ENCODE measurements at places on chromosomes 6 and 20. TPM values are rescaled to one million over a fixed set of nuclear protein-coding genes. Genes with fewer than 3 reads are reported as not detected.

GRCh38 chr6:36542041-36542440 lies 5.2 kb downstream of the STK38 start:
- DNase-seq: no peak

DNA sequence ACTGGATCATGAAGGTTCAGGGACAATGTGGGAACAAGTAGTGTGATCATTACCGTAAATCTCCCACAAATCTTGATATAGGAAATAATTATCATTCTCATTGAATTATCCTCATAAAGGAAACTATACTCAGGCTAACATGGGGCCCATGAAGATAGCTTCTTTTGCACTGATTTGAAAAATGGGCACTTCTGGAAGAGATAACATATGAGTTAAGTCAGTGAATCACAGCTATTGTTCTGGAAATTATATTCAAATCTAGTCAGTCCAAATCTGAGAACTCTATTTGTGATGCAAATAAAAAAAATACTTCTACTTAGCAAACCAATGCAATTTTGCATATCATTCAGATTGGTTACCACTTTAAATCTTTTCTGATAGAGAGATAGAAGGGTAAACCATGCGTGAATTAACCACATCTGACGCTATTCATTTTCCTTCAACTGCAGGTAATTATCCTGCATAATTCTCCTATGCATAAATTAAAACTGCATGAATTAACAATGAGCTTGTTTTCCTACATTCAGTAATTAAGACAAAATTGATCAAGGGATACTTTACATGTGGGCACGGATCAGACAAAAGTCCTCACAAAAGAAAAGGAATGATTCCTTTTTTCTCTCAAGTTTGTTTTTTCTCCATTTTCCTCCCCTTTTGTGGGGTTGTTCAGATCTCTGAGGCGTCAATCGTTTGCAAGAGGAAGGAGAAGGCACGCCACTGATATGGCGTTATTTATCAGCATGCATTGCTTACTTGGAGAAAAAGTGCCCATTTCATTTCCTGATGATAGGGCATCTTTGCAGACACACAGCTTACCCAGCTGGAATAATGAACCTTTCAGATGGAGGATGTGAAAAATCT lies 36.4 kb downstream of the RIPOR2 start:
- no peak for DNase-seq

The LHFPL5 gene
- not detected for total RNA-seq

The HUS1B gene
- total RNA-seq: 1.8 TPM

The ETV7 gene
- total RNA-seq: 4.6 TPM

The GNAS-AS1 gene
- total RNA-seq: 2.0 TPM

DNA sequence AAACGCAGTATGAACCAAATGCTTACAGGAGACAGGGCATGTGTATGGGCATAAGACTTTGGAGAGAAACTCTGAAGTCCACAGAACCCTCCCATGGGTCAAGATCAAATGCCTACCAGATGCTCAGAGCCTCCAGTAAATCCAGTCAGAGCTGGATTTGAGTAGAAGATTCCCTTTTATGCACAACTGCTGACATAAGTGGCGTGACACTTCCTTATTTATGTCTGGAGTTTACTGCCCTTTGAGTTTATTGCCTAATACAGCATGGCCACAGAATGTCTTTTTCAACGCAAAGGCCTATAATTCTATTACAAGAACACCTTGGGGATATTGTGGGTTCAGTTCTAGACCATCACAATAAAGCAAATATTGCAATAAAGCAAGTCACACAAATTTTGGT lies 220.0 kb upstream of the FOXQ1 start:
- no peak for DNase-seq

GRCh38 chr6:5384276-5384675 lies 123.0 kb downstream of the FARS2 start:
- no peak for DNase-seq

- DNase-seq: no peak
Observed at GRCh38 chr6:34511214-34511914, 44.8 kb downstream of the SPDEF start.

The BCAS4 gene
- 29.3 TPM for total RNA-seq

DNA sequence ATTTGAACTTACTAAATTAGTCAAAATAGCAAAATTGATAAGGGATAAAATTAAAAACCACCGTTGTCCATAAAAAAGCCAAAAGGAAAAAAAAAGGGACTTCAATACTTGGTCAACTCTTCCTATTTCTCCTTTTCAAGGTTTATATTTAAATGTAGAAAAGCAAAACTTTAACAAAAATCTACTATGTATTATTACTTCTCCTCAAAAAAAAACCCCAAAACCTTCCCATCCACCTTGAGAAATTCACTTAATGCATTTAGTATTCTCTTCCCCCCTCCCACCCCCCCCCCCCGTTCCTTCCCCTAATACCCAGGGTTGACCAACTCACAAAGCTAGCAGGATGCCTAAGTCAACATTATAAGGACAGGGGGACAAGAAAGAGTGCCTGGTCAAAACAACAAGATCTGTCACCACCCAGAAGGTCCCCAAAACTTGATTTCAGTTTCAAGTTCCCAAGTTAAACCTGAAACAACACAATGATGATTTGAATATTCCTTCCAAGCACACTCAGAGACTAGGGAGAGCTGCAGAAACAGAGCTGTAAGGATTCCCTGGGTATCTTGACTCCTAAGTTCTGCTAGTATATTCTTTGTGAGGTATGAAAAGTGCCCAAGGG lies 14.6 kb downstream of the GMDS start:
- no peak for DNase-seq

The NRSN1 gene
- total RNA-seq: not detected

The SCUBE3 gene
- total RNA-seq: not detected

The HLA-DRB5 gene
- total RNA-seq: 16.9 TPM
